ENCODE measurements at places on chromosomes 13 and 19.

- DNase-seq: no peak
Measured at GRCh38 chr13:41835871-41836270, 125.0 kb downstream of the VWA8 start.

DNA sequence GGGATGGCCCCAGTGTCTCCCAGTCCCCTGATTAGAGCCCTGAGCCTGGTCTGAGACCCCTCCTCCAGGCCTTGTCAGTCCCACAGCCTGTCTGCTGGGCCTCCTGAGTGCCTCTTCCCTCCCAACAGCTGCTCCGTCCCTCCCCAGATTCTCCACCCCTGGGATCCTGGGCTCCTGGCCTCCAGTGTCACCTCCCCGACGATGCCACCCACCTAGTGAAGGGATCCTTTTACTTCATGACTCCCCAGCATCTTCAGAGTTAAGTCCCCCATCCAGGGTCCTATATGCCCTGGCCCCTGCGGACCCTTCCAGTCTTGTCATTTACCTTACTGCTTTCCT is 4.4 kb upstream of the PRX start:
- DNase-seq: no peak

DNA sequence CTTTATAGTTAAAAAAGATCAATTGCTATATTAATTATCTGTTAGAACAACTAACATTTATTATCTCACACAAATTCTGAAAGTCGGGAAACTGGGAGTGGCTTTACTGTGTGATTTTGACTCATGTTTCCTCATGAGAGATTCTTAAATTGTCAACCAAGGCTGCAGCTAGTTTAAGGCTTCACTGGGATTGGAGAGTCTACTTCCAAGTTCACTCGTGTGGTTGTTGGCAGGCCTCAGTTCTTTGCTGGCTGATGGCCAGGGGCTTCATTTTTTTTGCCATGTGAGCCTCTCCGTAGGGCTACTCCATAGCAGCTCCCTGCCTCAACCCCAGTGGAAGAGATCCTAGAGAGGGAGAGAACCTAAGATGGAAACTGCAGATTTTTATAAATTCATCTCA is 24.5 kb upstream of the LPAR6 start:
- no peak for DNase-seq

GRCh38 chr19:4343370-4344307 is at the start of gene MPND:
Gene MPND (plus strand): TSS chr19:4343562. CDS start chr19:4343594, 32 bp downstream.
- peak; percentile 92 for DNase-seq

- no peak for DNase-seq
Measured at GRCh38 chr19:40081411-40081810, 9.3 kb downstream of the ZNF780A start.

- no peak for DNase-seq
Measured at GRCh38 chr13:38866649-38867048, 124.0 kb downstream of the STOML3 start.

DNA sequence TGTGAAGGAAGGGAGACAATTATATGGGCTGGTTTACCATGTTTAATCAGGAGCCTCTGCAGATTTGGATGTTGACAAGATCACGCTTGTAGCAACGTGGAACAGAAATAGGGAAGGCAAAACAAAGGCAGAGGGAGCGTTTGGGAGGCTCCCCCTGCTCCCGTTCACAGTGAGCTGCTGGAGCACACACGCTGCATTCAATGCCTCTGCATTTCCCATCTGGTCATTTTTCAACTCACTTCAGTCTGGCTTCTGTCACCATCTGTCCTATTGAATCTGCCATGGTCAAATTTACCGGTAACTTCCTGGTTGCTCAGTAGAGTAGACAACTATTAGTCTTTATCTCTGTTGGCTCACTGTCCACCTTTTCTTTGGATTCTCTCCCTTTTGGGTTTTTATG is 91.0 kb downstream of the NHLRC3 start:
- DNase-seq: no peak

GRCh38 chr13:30745906-30746686 is 10.8 kb downstream of the ALOX5AP start:
- DNase-seq: no peak

DNA sequence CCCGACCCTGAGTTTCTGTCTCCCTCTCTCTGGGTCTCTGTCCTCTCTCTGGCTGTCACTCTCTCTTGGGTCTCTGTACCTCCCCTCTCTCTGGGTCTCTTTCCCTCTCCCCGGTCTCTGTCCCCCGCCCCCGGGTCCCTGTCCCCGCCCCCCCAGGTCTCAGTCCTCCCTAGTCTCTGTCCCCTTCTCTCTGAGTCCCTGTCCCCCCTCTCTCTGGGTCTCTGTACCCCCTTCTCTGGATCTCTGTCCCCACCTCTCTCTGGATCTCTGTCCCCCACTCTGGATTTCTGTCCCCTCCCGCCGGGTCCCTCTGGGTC is 2.3 kb upstream of the FTL start:
- no peak for DNase-seq

- DNase-seq: peak; percentile 76
Measured at GRCh38 chr19:1248139-1248785, at the start of gene MIDN. Gene MIDN (plus strand): TSS chr19:1248583. CDS start chr19:1250297, 1,714 bp downstream.

GRCh38 chr13:101059793-101060192 is 356.5 kb downstream of the NALCN start:
- DNase-seq: no peak

- no peak for DNase-seq
Measured at GRCh38 chr13:106835477-106835876, 267.5 kb upstream of the ARGLU1 start.

DNA sequence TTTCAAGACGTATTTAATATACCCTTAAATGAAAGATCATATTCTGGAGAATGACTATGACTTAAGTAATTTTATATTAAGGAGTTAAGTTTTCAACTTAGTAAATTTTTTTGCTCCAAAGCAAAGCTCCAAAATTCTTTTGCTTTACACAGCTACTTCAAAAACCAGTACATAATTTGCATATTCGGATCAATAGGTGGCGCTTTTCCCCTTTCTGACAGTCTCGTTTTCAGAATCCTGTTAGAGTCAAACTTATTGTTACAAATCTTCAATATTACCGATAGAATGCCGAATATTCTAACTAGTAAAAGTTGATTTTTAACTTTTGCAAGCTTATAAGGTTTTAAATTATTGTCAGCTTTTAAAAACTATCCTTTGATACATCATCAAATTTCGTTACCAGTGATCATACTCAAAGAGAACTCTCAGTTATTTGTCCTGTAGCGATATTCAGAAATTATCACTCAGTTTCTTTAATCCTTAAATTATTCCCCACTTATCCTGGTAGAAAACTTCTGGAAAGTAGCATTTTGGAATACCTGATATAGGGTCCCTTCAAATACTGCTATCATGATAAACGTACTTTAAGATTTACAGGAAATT is 852.7 kb upstream of the KLHL1 start:
- DNase-seq: no peak

DNA sequence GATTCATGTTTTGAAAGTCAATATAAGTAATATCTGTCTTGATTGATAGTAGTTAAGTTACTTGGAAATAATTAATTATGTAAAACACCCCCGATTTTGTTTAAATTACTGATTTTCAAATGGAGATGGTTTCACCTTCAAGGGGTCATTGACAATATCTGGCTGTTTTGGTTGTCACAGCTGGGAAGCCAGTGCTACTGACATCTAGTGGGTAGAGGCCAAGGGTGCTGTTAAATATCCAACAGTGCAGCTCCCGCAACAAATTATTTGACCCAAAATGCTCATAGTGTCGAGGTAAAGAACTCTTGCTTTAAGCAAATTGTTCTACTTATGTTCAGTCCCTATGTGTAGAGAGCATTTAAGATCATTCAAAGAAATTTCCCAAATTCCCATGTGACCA is 50.6 kb upstream of the PCDH20 start:
- DNase-seq: no peak

DNA sequence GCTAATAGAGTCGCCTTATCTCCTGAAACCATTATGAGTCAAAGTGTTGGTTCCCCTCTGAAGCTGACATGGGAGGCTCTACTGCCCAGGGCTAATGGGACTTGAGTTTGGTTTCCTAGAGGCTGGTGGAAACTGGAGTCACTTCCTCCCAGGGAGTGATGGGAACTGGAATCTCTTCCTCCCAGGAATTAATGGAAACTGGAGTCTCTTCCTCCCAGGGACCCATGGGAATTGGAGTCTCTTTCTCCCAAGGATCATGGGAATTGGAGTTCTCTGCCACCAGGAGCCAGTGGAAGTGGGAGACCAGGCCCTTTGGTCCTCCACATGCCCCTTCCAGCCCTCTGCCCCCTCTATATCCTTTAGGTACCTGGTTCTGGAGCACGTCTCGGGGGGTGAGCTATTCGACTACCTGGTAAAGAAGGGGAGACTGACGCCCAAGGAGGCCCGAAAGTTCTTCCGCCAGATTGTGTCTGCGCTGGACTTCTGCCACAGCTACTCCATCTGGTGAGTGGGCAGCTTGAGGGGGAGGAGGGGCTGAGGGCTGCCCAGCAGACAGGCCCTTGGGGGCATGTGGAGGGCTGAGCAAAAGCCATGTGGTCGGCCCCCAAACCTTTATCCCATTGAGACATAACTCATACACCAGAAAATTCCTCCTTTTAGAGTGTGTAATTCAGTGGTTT is 5.5 kb downstream of the BRSK1 start:
- no peak for DNase-seq

- DNase-seq: peak; percentile 23
Measured at GRCh38 chr13:112066624-112067004, 335 bp upstream of the SOX1 start.

- no peak for DNase-seq
Measured at GRCh38 chr13:107441279-107441678, 774.1 kb downstream of the LIG4 start.

DNA sequence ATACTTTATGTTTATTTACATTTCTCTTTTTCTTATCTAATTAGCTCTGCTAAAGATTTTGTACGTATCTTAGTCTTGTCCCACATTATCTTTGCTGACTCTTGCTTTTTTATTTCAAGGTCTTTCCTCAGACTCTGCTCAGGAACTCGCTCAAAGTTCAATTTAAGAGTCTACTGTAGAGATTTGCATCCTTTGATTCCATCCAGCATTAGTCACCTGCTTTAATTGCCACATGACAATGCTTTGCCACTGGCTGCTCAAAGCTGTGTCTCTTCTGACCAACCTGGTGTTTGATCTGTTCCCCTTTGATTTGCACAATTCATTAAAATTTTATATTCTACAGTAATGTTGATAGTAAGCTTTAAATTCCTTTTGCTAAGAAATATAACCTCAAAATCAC is 157.9 kb upstream of the FREM2 start:
- no peak for DNase-seq

DNA sequence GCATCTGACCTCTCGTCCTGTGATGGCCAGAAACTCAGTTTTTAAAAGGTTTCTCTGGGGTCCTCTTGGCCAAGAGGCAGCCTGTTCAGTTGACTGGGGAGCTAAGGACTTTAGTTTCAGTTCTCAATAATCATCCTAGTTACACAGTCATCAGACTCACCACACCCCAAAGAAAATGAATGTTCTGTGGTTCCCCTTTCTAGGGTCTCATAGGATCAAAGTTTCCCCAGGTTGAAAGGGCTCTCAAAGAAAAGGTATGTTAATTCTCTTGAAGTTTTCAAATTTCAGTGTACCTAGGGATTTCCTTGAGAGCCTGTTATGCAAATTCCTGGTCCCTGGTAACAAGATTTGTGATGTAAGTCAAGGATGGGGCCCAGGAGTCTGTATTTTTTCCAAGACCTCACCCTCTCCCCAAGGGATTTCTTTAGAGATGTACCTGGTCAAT is 94.9 kb downstream of the FAM216B start:
- no peak for DNase-seq

DNA sequence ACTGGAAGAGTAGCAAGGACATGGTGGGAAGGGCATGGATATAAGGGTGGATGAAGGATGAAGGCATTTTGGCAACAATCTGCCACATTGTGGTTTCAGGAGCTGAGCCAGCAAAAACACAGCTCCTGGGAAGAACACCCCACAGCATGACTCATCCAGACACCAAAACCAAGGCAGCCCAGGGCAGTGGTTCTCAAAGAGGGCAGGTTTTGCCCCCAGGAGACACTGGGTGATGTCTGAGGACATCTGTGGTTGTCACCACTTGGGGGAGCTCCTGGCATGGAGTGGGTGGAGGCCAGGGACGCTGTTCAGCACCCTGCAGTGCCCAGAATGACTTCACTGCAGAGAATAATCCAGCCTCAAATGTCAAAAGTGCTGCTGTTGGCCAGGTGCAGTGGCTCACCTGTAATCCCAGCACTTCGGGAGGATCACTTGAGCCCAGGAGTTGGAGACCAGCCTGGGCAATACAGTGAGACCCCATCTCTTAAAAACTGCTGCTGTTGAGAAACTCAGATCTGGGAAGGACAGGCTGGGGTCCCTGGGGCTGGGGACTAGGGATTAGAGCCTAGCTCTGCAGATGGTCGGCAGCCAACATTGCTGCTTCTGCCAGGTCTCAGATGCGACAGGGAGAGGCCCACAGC is 16.1 kb downstream of the ZFR2 start:
- DNase-seq: peak; percentile 18

DNA sequence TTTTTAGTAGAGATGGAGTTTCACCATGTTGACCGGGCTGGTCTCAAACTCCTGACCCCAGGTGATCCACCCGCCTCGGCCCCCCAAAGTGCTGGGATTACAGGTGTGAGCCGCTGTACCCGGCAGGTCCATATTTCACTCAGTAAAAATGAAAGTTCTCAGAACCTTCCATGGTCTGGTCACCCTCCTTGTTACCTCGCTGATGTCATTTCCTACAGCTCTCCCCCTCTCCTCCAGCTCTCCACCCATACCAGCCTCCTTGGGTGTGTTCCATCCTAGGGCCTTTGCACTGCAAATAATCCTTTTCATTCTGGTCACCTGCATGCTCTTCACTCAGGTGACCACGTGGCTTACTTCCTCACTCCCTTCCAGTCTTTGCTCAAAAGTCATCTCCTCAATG is 78.2 kb upstream of the TNFSF11 start:
- DNase-seq: no peak

DNA sequence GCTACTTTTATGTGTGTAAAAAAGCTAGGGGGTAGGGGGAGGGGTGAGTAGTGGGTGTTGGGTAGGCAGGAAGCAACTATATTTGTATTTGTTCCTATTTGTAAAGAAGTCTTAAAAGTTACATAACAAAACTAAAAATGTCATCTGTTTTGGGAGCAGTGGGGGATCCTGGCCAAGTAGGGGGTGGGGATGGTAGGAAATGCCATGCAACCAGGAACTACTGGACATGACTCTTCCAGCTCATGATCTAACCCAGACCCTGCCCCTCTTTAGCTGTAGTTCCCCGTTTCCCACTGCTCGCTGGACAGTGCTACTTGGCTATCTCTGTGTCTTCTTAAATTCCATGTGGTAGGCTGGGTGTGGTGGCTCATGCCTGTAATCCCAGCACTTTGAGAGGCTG is 3.2 kb downstream of the GTF3A start:
- DNase-seq: no peak

DNA sequence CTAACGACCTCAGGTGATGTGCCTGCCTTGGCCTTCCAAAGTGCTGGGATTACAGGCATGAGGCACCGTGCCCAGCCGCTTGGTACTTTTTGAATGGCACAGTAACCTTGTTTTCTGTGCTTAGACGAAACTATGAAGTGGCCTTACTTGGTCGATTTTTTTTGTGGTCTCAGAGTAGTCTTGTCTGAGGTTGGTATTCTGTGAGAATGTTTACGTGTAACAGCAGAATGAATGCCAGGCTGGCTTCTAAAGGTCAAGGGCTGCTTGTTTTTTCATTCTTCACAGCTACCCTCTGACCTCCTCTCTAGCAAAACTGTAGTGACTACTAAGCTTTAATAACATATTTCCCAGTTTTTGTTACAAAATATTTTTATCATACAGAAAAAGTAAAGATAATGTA is 313.3 kb downstream of the GPC6 start:
- DNase-seq: no peak
